HEK293T (cell line): ENCODE measurements at places on chromosomes 7 and 10.

GRCh38 chr10:112614586-112614985 is 167.6 kb downstream of the VTI1A start:
- DNase-seq = no peak

GRCh38 chr7:159179241-159179640 is 34.6 kb upstream of the VIPR2 start:
- DNase-seq = no peak

- no peak for DNase-seq
These were observed 740 bp downstream of the GALNT11 start for GRCh38 chr7:152025937-152026890.

- peak; percentile 79 for DNase-seq
These were observed 51.6 kb downstream of the PRLHR start for GRCh38 chr10:118543714-118544400.

GRCh38 chr10:20004087-20004523 is 187.9 kb downstream of the PLXDC2 start:
- no peak for DNase-seq

- no peak for DNase-seq
These were observed 33.6 kb downstream of the CTNNA3 start for GRCh38 chr10:67662415-67662814.

- no peak for DNase-seq
These were observed 276.9 kb downstream of the DNAJB6 start for GRCh38 chr7:157613575-157614322.

- peak; percentile 30 for DNase-seq
These were observed 351.4 kb upstream of the NPVF start for GRCh38 chr7:25579778-25580075.

DNA sequence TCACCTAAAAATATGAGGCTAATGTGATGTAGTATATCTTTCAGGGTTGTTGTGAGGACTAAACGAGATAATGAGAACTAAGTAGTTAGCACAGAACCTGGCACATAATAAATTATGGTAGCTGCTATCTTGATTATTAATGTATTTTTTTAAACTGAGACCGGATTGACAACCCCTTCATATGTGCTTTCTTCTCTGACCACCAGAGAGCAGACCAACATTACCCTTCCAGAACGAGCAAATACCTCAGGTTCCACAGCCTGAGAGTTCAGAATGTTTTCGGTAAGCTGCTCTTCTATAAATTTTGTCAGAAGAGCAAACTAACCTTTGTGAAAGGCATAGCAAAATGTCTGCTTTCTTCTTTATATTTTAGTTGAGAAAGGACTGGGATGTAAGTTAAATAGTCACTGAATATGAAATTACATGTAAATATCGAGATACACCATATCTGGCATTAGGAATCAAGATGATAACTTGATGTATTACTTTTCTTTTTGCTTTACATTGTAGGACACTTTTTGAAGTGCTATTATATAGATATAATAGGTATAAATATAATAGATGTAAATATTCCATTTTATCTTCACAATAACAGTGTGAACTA is 13.6 kb upstream of the BPGM start:
- DNase-seq = peak; percentile 75

DNA sequence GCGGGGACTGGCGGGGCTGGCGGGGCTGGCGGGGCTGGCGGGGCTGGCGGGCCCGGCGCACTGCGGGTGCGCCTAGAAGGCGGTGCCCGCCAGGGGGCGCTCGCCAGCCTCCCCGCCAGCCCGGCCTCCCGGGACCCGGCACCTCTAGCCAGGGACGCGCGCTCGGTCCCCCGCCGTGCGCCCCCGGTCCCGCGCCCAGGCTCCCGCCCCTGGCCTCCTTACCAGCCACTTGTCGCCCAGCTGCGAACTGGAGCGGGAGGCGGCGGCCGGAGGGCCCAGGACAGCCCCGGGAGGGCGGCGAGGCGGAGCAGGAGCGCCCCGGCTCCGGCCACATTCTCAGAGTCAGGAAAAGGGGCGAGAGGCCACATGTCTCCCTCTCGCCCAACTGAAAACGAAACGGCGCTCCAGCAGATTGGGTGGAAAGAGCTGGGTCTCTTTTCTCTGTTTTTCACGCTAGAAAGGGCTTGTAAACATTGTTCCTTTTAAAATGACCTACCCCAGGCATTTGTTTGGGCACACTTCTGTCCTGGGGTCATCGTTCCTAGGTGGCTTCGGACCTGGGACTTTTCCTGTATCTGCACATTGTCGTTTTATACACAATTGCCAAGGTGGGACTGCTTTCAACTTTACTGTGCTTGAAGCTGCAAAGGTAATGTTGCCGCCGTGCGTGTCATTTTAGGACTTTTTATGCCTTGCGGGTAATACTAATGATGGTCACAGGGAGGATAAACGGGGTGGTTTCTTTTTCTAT is 378 bp upstream of the PRKCQ start:
- peak; percentile 86 for DNase-seq

DNA sequence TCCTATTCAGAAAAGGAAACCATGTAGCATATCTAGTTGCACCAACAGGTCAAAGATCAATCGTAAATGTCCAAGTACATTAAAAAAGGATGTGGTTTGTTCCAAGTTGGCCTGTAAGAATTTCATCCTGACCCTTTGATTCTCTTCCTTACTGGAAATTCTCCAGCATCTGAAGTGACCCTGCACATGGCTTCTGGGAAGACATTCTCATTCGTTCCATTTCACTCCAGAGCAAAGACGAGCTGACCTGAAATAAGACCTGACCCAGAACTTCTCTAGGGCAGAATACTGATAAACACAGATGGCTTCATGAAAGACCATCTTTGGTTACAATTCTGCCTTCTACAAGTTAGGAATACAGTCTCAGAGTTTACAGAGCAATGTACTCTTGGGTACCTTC is 39.8 kb downstream of the ASB4 start:
- no peak for DNase-seq

- no peak for DNase-seq
These were observed 38.6 kb downstream of the STEAP4 start for GRCh38 chr7:88268051-88268450.

DNA sequence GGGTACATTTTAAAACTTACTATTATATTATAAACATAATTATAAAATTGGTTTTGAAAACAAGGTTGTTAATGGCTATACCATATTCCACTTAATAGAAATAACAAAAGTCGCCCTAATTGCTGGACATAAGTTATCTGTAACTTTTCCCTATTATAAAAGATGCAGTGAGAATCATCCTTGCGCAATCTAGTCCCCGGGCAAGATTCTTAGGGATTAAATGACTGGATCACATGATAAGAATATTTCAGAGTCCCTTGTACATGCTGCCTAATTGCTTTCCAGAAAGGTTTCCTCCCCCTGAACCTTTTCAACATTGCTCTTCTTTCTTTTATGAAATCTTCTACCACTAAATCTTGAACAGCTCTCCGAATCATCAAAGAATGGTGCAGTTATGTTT is 479.8 kb upstream of the MKI67 start:
- no peak for DNase-seq

GRCh38 chr10:132609211-132609610 is 71.6 kb downstream of the INPP5A start:
- DNase-seq = no peak

DNA sequence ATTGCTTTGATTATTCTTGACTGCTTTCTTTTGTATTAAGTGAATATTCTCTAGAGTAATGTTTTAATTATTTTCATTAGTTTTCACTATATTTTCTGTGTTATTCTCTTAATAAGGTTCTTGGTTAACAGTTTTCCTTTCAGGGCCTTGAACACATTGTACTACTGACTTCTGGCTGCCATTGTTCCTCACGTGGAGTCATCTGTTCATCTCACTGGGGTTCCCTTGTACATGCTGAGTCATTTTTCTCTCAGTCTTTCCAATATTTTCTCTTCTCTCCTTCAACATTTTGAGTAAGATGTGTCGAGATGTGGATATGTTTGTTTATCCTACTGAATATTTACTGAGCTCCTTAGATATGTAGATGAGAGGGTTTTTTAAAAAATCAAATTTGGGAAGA is 400.7 kb downstream of the TCERG1L start:
- DNase-seq = no peak

GRCh38 chr10:86391236-86391840 is 24.7 kb upstream of the GRID1 start:
- no peak for DNase-seq

- DNase-seq = no peak
These were observed 176.8 kb downstream of the COBL start for GRCh38 chr7:51139796-51140195.

- no peak for DNase-seq
These were observed 399.5 kb downstream of the RPS24 start for GRCh38 chr10:78433076-78433595.

GRCh38 chr7:18087026-18087686 is 59.5 kb upstream of the PRPS1L1 start:
- no peak for DNase-seq
